ENCODE measurements at places on chromosomes 1 and 21. TPM values are rescaled to one million over a fixed set of nuclear protein-coding genes. Genes with fewer than 3 reads are reported as not detected.

Gene PROX1
- 0.17 TPM for total RNA-seq

Gene FAM177B
- not detected for total RNA-seq

Gene PSMA5
- total RNA-seq = 60.9 TPM

Gene ATF6
- total RNA-seq = 42.8 TPM

Gene EPHA8
- not detected for total RNA-seq

Gene S100A1
- total RNA-seq = 9.7 TPM

Gene ERG
- 0.15 TPM for total RNA-seq

Gene RNU11
- total RNA-seq = not detected

Gene PALMD
- total RNA-seq = 0.20 TPM

Gene WNT2B
- total RNA-seq = 33.5 TPM

Gene MATN1
- total RNA-seq = not detected

Gene PPM1J
- total RNA-seq = 2.5 TPM

Gene LIPI
- total RNA-seq = not detected

DNA sequence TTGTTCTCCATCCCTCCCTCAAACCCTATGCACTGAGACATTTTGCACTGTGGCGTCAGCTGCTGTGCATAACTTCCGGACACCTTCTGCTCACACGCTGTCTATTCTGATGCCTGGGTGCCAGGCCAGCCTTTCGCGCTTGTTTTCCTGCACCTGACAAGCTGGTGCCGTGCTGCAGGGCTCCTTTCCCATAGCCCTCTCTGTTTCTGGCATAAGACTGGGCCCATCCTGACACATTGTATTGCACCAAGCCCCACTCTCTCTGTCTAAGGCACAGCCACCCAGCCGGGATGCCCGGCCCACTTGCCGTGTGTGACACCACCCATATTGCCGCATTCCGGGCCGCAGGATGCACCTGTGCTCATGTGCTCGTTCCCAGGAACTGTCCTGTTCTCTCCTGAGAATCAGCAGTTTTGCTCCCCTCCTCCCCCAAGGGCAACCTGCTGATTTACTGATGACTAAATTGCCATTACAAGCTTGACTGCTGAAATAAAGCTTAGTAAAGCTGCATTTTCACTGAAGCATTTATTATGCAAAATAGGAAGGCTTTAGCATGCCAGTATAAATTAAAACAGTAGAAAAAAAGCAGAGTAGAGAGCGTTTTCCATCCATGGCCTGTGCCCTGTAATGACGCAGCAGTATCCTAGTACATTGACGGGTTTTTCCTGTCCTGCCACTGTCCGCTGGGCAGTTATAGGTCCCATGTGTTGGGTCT lies 88.0 kb downstream of the CD247 start:
- peak; percentile 23 for DNase-seq

DNA sequence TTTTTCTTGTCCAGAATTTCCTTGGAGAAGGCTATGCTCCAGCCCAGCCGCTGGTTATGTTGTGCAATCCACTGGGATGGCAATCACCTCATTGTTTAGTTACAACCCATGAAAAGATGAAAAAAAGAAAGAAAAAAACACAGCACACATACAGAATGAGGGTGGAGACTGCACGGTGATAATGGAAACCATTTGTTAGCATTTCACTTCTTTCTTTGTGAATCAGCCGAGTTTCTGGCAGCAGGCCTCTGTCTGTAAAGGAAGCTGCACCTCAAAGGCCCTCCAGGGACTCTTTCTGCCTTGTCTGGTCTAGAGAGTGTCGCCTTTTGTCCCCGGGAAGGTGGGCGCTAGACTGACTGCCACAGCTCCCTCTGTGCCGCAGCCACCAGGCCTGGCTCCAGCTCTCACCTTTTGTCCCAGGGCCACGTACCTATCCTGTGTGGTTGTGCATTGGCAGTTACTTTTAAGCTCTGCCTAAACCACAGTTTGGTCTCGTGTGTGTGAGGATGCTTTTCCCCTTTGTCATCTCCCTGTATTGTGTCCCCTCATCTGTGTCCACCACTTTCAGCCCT lies 35.6 kb downstream of the NGF start:
- peak; percentile 58 for DNase-seq

GRCh38 chr1:173297798-173298391 lies 90.8 kb upstream of the TNFSF4 start:
- peak; percentile 4 for DNase-seq

GRCh38 chr1:215466361-215466760 lies 100.7 kb upstream of the KCTD3 start:
- DNase-seq = no peak

- DNase-seq = peak; percentile 42
Measured at GRCh38 chr1:157490467-157491165, 61.7 kb downstream of the FCRL5 start.

GRCh38 chr1:205933671-205934618 lies 9.3 kb downstream of the SLC26A9 start:
- peak; percentile 90 for DNase-seq

- peak; percentile 11 for DNase-seq
Measured at GRCh38 chr1:34164771-34165391, at the start of gene CSMD2. CSMD2 (minus strand) TSS chr1:34165230; CDS start chr1:34165097, 133 bp downstream.

- DNase-seq = peak; percentile 76
Measured at GRCh38 chr1:52970149-52970548, 43.1 kb downstream of the SCP2 start.

DNA sequence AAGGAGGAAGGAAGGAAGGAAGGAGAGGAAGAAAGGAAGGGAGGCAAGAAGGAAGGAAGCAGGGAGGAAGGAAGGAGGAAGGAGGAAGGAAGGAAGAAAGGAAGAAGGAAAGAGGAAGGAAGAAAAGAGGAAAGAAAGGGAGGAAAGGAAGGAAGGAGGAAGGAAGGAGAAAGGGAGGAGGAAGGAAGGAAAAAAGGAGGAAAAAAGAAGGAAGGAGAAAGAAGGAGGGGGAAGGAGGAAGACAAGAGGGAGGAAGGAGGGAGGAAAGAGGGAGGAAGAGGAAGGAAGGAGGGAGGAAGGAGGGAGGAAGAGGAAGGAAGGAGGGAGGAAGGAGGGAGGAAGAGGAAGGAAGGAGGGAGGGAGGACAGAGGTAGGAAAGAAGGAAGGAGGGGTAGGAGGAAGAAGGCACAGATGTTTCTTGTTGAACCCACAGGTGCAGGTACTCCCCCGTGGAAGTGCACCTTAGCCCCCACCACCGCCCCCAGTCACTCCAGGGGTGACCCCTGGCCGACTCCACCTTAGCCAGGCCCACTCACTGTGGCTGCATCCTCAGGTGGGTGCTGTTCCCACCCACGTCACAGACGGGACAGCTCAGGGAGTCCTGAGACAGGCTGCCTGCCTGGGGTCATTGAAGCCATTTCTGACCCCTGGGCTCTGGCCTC lies 57.9 kb upstream of the TTC34 start:
- DNase-seq = no peak

- no peak for DNase-seq
Measured at GRCh38 chr1:66354311-66355201, 179.4 kb upstream of the SGIP1 start.

GRCh38 chr1:46370214-46370633 lies 23.9 kb upstream of the FAAH start:
- DNase-seq = peak; percentile 25

DNA sequence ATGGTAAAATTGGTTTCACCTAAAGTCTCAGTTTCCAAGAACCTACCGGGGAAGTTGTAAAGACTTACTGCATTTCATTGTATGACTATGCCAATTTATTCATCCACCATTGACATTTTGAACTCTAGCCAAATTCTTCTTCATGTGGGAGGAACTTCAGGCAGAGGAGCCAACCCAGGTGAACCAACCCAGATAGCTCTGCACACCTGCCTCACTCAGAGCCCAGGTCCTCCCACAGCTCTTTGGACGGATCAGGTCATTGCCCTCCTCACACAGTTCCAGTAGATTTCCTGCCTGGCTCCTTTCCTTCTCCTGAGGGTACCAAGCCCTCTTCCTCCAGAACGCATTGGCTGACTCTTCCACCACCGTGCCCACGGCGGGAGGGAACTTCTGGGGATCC lies 121.7 kb downstream of the DTL start:
- DNase-seq = peak; percentile 60

GRCh38 chr21:40797891-40798290 lies 49.1 kb downstream of the DSCAM start:
- no peak for DNase-seq

DNA sequence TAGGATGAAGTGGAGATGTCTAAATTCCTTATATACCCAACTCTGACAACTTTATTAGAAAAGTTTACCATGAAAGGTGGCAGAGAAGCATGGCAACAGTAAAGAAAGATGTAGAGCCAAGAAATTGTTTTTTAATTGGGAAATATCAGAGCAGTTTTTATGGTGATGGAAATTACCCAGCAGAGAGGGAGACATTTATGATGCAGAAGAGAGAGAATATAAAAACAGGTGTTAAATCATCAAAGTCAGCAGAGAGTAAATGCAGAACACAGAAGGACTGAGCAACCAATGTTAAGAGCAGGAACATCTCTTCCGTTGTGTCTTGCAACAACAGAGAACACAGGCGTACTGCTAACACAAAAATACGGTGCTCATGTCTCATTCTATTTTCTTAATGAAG lies 28.2 kb downstream of the WARS2 start:
- no peak for DNase-seq

DNA sequence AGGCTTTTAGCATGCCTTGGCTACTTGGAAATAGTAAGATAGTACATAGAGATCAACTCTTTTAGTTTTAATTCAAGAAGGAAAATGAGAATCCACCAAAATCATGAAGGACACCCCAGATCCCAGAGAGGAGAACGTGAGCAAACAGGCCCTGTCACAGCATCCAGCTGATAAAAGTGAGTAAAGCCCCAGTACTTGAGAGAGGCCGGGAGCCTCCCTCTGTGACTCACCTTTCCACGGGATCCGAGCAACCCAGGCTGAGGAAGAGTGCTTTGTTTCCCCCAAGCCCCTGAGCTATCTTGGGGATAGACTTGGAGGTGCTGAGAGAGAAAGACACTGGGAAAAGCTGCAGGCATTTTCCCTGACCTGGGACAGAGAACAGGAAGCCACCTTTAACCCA lies 238.6 kb downstream of the DUSP10 start:
- DNase-seq = no peak

GRCh38 chr1:44015206-44015605 lies 16.1 kb downstream of the SLC6A9 start:
- no peak for DNase-seq

GRCh38 chr1:154419620-154420571 lies 14.8 kb downstream of the IL6R start:
- DNase-seq = peak; percentile 96

DNA sequence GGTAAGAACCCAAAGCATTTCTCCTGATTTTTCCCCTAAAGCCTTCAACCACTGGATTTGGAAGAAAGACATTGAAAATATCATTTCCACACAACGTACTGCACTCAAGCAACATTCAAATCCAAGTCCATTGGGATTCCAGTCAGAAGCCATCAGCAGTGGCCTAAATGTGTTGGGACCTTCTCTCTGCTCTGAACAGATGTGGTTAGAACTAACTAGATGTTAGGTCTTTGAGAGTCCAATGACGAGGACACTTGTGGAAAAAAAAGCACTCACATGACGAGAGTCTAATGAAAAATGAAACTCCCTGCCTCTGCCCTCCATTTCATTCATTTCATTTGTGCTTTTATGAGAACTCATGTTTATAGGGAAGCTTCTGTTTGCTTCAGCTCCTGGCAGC lies 382.3 kb downstream of the SIPA1L2 start:
- DNase-seq = no peak

- peak; percentile 67 for DNase-seq
Measured at GRCh38 chr1:3796215-3797061, at the start of gene LRRC47. LRRC47 (minus strand) TSS chr1:3796498; CDS start chr1:3796476, 22 bp downstream.

GRCh38 chr1:20430355-20431175 lies 55.4 kb downstream of the CAMK2N1 start:
- DNase-seq = no peak

GRCh38 chr21:26508903-26509302 lies 64.2 kb downstream of the CYYR1 start:
- no peak for DNase-seq

GRCh38 chr1:203684094-203684493 lies 57.5 kb downstream of the ATP2B4 start:
- no peak for DNase-seq

- DNase-seq = no peak
Measured at GRCh38 chr1:186925881-186926669, 97.3 kb downstream of the PLA2G4A start.

- DNase-seq = peak; percentile 65
Measured at GRCh38 chr1:30727824-30728223, 4.4 kb upstream of the MATN1 start.

- no peak for DNase-seq
Measured at GRCh38 chr1:155695072-155695471, 6.2 kb downstream of the DAP3 start.

GRCh38 chr1:238690415-238690814 lies 696.0 kb upstream of the CHRM3 start:
- DNase-seq = peak; percentile 30

- DNase-seq = no peak
Measured at GRCh38 chr1:8970870-8971337, 25.2 kb downstream of the CA6 start.

GRCh38 chr1:70874063-70874462 lies 173.6 kb downstream of the PTGER3 start:
- DNase-seq = peak; percentile 25

DNA sequence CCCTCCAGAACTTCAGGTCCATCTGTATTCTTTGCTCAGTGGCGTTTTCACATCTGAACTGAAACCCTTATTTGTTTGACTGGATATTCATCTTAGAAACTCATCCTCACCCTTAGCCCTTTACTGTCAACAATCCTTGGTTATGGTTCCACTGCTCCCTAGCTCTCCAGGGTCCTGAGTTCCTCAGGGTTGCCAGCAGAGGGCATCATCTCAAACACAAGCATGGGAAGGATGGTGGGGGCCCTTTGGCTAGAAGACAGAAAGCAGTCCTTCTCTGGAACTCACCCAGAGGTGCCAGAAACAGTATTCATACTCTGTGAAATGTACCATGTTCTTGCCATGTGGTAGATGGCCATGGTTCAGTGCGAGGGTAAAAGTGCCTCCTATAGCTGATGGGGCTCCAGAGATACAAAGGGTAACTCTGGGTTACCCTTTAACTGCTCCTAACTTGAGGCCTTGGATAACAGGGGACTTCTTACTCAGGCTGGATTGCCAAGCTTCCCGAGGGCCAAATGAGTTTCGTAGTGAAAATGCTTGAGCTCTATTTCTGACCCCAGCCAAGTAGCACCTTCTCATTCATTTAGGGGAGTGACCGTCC lies 11.3 kb downstream of the NCSTN start:
- peak; percentile 9 for DNase-seq

- DNase-seq = no peak
Measured at GRCh38 chr1:234296496-234296895, 76.8 kb upstream of the COA6 start.

- peak; percentile 44 for DNase-seq
Measured at GRCh38 chr1:162230096-162230495, 146.6 kb downstream of the SPATA46 start.

- no peak for DNase-seq
Measured at GRCh38 chr1:223114871-223115270, 28.2 kb downstream of the TLR5 start.

GRCh38 chr1:57799490-57800115 lies 375.7 kb upstream of the DAB1 start:
- no peak for DNase-seq

DNA sequence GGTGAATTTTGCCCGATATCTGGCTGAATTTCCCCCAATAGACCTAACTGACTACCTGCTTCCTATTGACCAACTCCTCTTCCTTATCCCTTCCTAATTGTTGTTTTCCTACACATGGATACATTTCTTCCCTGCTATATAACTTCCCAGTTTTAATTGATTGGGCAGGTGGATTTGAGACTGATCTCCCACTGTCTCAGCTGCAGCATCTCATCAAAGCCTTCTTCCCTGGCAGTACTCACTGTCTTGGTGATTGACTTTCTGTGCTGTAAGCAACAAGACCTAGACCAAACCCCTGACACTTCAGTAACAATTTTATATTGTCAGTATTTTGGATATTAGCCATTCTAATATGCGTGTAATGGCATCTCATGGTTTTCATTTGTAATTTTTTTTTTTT lies 11.3 kb upstream of the PLA2G2A start:
- no peak for DNase-seq

Measured in renal cortical epithelial cell (primary cell).